Hematopoietic multipotent progenitor cell treated with erythropoietin and hydrocortisone succinate and interleukin-3 and kit ligand, for 15 days (in vitro differentiated cells): ENCODE measurements at places on chromosomes 6 and 20.
A peak's percentile ranks its signal among the peaks of the same experiment; 100 is the strongest.

- no peak for DNase-seq
These were observed 7.5 kb downstream of the MRPL14 start for GRCh38 chr6:44119704-44120262.

GRCh38 chr6:47519279-47519678 is 41.7 kb downstream of the CD2AP start:
- no peak for DNase-seq

- DNase-seq, result no peak
These were observed 14.2 kb downstream of the TFAP2B start for GRCh38 chr6:50832912-50833311.

DNA sequence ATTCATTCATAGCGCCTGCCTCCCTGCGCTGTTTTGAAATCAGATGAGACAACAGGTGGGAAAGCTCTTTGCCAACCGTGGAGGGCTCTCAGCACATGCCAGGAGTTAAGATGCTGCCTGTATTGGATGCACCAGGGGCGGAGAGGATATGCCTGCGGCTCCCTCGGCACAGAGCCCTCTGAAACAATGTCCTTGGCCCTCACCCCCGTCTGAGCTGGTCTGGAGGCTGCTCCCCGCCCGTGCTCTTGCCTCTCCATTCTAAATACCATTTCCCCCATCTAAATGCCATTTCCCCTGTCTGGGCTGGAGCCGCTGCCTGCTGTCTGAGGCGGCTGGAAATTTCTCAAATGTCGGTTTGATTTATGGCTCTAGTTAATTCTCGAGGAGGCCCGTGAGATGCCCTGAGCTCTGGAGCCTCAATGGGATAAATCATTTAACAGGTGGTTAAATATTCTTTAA is 50.8 kb upstream of the MLN start:
- DNase-seq, result no peak

- DNase-seq, result no peak
These were observed 187.8 kb upstream of the PHACTR1 start for GRCh38 chr6:12528581-12529363.

GRCh38 chr6:89828988-89829471 is 650 bp upstream of the CASP8AP2 start:
- DNase-seq, result no peak

- DNase-seq, result peak; percentile 58
These were observed 80.4 kb upstream of the BTN3A2 start for GRCh38 chr6:26284537-26285142.

DNA sequence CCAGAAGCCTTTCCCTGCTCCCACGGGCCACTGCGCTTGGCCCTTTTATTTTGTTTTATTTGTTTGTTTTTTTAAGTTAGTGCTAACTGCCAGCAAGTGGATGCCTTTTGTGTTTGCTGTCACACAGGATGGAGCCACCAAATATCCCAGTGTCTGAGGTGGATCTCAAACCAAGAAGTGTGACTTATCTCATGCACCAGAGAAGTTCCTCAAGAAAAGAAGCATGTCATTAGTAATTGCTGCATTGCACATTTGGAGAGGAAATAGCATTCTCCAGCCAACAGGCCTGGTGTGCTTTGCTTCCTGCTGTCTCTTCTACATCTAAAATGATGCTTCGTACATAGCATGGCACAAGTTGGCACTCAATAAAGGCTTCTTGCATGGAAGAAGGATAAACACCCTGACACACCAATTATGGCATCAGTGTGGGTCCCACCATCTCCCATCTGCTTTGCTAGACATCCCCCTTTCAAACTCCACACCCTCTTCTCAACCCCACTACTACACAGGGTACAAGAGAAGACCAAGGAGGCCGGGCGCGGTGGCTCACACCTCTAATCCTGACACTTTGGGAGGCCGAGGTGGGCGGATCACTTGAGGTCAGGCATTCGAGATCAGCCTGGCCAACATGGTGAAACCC is 1.9 kb upstream of the ATP9A start:
- no peak for DNase-seq

- DNase-seq, result no peak
These were observed 31.4 kb downstream of the AFDN start for GRCh38 chr6:167858086-167858591.

GRCh38 chr6:45640081-45640491 is 262.4 kb upstream of the SUPT3H start:
- DNase-seq, result no peak

- DNase-seq, result no peak
These were observed 280.4 kb downstream of the PACRG start for GRCh38 chr6:163008186-163008585.

DNA sequence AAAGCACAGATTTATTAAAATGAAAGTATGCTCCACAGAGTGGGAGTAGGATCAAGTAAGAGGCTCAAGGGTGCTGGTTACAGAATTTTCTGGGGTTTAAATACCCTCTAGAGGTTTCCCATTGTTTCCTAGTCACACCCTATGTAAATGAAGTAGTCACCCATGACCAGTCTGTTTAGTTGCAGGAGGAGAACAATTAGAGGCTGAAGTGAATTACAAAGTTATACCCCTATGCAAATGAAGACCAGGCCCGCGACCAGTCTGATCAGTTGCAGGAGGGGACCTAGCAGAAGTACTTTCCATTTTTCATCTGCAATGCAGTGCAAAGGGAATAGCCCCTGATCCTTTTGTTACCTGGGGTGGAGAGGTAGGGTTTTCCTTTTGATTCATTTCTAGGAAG is 11.8 kb upstream of the FILIP1 start:
- DNase-seq, result no peak

DNA sequence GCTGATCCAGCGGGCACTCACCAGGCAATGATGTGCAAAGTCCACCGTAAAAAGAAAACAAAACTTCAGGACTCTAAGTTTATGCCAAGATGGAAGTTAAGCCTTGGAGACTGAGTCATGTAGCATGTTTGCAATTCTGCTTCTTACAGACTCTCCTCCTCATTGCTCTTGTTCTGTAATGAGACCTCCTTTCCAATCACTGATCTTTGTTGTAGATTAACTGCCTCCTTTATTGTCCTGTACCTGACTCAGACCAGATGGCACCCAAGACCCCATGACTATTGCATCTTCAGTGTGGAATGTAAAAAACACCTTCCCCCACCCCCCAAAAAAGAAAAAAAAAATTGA is 11.2 kb downstream of the NEU1 start:
- no peak for DNase-seq

DNA sequence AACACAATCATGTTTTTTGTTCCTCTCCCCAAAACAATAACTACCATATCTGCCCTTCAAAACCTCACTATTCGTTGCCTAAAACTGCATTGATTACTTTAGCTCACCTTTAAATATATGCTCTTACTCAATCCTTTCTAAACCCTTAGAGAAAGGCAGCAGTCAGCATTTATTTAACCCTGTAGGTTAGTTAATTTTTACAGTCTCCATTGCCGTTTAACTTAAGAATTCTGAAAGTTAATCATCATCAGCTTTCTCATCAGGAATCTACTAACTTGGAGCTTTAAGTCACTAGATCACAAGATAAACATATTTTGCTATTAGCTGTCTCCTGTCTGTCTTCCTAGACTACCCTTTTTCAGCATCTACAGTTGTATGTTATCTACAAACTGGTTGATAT is 991.9 kb downstream of the EPHA7 start:
- no peak for DNase-seq

GRCh38 chr6:135372758-135373157 is 124.8 kb downstream of the AHI1 start:
- DNase-seq, result no peak

DNA sequence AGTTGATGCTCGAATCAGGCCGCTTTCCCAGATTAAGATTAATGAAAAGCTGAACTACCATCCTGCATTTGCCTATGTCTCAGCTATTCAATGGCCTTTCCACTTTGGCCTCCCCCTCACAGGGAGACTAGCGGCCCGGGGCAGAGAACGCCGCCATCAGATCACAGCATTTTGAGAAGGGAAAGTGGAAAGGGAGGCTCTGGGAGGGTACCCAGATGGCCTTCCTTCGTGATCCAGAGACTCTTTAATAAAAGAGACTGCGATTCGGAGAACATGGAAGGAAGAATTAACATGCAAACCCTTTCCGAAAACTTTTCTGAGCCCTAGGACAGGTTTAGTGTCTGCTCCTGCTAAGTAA is 533 bp downstream of the MRPS18A start:
- DNase-seq, result no peak

DNA sequence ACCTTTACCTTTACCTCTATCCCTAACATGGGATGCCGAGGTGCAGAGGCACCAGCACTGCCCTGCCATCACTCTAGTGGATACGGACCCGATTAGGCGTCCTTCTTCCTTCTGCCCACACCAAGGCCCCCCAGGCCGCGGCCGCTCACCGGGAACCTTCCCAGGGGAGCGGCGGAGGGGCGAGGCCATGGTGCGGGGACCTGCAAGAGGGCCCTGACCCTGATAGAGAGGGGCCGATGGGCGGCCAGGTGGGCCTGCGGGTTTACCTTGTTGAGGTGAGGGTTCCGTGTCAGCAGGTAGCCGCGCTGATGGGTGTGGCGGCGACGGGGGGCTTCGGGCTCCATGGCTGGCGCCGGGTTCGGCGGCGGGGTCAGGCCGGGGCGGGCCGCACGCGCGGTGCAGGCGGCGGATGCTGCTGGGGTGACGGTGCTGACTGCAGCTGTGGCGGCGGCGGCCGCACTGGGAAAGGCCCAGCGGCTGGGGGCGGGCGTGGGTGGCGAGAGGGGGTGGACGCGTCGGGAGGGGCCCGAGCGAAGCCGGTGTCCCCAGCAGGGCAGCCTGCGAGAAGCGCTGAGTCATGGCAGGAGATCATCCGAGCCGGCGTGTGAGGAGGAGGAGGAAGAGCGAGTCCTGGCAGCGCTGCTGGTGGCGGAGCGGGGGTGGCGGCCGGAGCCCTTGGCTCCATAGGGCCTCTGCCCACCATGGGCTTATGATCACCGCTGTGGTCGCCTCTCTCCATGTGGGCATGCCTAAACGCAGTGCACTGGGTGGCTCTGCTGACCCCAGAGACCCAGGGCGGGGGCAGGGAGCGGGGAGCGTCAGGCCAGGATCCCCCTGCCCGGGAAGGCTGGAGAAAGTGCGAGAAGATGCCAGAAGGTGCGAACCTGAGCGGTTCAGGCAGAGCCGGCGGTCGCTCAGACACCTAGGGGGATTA is at the start of gene ME1:
ME1 (minus strand) TSS at position 441 of the 934 bp plus-strand sequence; CDS start at position 344, 97 bp downstream.
- peak; percentile 23 for DNase-seq

DNA sequence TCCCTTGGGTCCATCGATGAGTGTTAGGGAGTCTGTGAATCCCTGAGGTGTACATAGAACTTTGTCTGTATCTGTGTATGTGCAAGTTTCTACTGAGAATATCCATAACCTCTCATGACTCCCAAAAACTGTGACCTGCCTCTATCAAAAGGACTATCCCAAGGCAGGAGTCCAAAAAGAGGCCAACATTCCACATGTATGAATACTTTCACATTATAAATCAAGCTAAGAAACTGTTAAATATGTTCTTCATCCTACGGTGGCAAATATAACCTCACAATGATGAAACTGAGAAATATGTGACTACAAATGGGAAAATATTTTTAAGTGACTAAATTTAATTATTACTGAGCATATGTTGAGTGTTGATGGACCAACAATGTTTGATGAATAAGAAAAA is 16.1 kb upstream of the STX11 start:
- DNase-seq, result no peak

- DNase-seq, result no peak
These were observed 769 bp upstream of the TRPC4AP start for GRCh38 chr20:35093267-35093884.

DNA sequence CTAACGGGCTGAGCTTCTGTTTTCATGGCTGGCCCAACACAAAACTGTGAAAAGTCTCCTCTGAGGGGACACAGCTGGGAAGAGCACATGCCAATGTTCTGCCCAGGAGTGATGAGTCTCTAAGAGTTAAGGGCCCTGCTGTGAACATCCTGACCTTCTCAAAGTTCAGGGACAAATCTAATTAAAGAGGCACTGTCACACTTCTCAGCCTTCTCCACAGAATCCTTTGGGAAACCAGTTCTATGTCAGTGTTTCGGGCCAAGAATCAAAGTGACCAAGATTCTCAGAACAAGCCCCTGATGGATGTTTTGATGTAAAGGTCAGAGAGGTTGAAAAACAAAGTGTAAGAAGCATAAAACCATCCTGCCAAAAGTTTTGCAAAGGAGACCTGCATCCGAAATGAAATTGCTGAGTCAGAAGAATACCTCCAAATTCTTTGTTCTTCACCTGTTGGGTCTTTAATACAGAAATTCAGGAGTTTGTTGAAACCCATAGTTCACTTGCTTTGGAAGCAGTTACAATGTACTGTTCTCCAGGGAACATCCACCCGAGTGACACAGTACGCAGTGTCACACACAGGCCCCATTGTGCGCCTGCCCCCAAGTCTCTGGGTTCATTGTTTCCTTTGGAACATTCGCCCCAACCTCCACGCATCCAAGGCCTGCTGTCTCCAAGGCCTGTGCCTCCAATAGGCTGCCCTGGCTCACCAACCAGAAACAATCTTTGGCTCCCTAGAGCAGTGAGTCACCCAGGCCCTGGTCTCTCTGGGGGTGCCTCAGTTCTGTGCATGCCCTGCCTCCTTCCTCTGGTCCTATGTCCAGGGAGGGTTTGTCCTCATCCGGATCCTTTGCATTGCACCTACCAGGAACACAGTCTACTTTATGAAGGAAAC is 65.5 kb upstream of the QKI start:
- DNase-seq, result no peak

DNA sequence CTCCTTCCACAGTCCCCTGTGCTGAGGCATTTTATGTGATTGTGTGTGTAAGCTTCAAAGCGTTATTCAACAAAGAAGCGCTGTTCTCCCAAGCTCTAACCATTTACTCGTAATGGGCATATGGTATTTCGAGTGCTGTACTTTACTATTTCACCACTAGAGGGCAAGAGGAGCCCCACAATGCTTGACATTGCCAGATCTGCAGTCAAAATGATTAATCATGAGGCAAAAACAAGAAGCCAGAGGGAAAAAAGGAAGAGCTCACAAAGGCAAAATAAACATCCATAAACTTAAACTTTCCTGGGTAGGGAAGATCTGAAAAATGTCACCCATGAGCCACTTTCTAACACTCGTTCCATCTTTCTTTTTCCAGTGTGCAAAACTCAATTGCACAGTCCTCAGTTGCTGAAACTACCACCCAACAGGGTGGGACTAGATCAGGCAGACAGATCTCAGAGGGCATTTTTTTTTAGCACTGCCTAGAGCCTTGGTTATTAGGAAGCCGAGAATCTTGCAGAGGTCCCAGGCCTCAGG is 215.0 kb upstream of the PLCB4 start:
- DNase-seq, result peak; percentile 42

- no peak for DNase-seq
These were observed 19.5 kb upstream of the SLC22A7 start for GRCh38 chr6:43278524-43279078.

GRCh38 chr20:49406666-49407065 is 75.8 kb downstream of the KCNB1 start:
- no peak for DNase-seq

DNA sequence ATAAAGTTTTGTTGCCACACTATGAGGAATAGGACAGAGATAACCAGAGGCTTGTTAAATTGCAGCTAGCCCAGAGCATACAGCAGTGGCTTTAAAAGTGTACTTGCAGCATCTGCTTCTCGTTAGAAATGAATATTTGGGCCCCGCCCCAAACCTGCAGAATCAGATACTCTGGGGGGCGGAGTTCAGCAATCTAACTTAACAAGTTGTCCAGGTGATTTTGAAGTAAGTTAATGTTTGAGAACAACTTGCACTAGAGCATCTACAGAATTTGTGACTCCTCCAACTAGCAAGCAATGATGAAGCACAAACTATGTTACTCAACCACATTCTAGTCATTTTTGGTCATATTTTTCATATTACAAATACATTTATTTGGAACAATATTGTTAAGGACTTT is 10.6 kb upstream of the SUPT3H start:
- DNase-seq, result no peak
